ENCODE measurements at places on chromosomes 1 and 21. TPM values are rescaled to one million over a fixed set of nuclear protein-coding genes. Genes with fewer than 3 reads are reported as not detected.

DNA sequence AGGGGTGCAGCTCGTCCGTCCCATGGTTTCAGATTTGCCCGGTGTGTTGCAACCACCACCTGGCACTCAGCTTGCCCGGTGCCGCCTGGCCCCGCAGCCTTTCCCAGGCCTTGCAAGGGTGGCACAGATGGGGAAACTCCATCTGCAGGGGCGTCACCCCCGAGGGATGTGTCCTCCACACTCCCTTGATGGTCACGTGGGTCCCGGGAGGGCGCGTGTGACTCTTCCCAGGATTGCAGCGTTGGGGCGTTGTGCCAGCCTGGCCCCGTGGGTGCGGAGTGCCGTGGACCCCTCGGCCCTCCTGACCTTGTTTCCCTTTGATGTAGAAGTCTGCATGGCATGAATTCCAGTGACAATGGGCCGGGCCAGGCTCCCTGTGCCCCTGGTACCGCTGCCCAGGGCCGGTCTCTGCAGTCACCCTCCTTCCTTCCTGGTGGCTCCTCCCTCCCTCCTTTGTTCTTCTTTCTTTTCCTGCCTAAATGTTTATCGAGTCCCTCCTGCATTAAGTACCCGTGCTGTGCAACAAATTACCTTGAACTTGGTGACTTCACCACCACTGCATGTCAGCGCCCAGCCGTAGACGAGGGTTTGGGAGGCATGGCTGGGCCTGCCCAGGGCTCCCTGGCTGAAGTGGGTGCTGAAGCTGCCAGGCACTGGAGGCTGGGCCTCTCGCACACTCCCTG lies 22.9 kb downstream of the RRP1 start:
- DNase-seq: no peak

DNA sequence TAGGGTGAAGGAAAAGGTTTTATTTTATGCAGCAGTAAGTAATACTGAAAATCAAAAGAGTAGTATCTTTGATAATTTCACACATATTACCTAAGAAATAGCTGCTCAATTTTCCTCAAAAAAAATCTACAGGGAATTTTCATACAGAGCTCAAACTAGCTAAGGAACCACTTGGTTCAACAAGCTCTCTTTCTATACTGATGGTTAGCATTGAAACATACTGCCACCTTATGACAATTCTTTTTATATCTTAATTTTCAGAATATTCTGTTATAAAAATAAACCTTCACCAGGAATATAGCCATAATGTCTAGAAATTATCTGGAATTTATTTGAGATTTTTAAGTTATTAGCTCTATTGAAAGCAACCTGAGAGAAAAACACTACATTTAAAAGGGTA lies 142.1 kb downstream of the DPYD start:
- DNase-seq: peak; percentile 56

The PROX1 gene
- under 0.01 TPM for total RNA-seq

DNA sequence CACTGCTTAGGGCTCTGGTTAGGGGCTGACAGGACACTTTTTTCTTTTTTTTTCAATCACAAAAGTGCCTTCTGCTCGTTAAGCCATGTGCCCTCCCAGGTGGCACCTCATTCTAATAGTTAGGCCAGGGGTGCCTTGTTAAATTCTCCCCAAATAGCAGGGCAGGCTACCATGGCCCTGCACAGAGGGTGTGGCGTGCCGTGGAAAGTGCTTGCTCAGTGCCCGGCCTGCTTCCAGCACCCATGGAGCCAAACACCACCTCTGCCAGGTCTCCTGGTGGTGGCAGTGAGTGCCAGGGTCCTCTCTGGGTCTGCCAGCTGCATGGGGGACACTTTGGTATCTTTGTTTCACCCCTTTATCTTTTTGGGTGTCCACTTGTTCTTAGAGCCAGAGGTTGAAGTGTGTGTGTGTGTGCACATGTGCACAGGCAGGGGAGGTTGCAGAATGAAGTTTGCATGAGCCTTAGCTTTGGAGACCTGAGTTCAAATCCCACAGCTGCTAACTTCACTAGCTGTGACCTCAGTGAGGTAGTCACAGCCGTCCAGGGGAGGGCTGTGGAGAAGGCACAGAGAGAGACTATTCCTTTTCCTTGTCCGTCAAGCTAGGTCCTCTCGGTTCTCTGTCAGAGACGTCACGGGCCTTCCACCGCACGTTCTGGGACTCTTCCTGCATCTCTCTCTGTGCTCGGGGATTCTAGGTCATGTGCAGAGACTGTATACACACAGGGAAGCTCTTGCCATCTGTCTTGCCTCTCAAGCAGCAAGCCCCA lies 39.9 kb upstream of the CSF3R start:
- no peak for DNase-seq

- DNase-seq: no peak
Observed at GRCh38 chr1:147745271-147745670, 15.1 kb downstream of the GJA5 start.
